ENCODE measurements at places on chromosomes 11 and 22.

GRCh38 chr11:103055221-103055890, 36.6 kb downstream of the DCUN1D5 start:
- DNase-seq: peak; percentile 68

DNA sequence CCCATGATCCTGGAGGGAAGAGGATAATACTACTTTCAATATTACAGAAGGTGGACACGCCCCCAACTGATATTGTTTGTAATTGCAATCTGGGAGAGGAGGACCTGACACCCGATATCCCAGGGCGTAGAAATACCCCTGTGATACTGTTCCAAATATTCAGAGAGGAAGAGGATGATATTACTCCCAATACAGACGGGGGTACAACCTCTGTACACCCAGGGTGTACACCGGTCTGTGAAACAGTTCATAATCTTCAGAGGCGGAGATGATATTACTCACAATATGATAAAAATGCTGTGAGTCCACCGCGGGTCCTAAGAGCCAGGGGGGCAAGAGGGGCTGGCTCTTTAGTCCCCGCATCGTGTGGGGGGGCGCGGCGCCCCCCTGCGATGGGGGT, 57.2 kb upstream of the ALDH3B2 start:
- DNase-seq: no peak

DNA sequence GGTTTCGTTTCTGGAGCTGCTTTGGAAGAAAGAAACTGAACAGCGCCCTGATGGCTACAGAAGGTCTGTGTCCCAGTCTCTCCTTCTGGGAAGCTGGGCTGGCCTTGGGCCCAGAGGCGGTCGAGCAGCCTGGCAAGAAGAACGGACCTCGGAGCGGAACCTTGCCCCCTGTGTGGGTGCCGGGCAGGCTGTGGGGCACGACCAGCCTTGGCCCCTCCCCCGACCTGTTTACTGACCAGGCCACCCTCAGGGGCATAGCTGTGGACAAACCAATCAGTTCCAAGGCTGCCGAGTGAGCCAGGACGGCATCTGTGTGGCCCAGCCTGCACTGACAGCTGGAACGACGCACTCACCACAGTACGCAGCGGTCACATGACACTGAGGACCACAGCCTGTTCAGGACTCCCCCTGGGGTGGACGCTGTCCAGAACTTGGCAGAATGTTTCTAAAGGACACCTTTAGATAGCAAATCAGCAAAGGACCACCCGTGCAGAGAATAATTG, 7.2 kb downstream of the PIM3 start:
- peak; percentile 44 for DNase-seq

DNA sequence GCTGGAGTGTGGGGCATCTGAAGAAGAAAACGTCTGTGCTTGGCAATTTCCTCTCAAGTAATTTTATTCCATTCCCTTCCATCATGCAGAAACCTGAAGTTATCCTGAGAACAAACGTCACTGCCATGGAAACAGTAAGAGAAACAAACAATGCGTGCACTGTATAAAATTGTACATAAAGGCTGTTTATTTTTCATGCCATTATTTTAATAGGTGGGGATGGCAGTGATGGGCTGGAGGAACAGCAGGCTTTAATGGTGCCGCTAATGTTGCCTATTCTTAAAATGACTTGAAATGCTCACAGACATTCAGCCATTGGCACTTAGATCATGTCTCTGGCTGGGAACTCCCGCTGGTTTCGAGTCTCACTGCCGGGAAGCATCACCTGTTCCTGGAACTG, 7.5 kb upstream of the SEZ6L start:
- DNase-seq: no peak

DNA sequence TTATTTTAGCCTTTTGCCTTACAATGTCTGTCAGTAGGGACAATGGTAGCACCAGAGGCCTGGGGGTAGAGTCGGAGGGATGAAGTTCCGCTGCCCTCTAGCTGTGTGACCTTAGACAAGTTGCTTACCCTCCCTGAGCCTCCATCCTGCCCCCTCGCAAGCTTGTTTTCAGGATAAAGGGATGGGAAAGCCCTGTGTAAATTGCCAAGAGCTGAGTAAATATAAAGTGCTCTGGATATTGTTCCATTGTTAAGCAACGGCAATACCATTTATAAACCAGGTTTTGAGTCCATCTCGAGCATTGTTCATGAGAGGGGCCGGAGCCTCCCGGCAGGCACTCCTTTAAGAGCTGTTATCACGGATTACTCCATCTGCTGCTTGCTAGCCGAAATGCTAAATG, 72.9 kb downstream of the ZBTB16 start:
- no peak for DNase-seq

DNA sequence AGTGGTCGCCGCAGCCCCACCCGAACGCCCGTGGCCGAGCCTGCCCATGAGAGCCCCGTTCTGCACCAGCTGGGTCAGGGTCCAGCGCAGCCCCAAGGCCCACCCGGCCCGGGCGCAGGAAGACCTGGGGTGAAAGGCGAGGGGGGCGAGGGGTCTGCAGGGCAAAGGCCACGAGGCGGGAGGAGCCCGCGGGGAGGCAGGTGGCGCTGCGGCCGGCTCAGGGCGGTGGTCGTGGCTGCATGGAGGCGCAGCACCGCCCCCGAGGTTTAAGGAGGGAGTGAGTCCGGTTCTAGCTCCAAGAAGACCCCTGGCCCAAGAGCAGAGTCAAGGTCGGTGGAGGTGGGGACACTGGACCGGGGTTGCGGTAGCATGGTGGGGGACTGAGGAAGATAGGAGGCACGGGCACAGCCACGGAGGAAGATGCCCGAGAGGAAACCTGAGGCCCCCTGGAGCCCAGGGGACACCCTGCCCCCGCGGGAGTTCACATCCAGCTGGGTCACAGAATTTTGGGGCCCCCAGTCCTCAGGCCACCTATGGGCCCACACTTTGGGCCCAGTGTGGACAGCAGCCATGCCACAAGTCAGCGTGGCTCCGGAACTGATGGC, 514 bp upstream of the HDAC10 start:
- no peak for DNase-seq

DNA sequence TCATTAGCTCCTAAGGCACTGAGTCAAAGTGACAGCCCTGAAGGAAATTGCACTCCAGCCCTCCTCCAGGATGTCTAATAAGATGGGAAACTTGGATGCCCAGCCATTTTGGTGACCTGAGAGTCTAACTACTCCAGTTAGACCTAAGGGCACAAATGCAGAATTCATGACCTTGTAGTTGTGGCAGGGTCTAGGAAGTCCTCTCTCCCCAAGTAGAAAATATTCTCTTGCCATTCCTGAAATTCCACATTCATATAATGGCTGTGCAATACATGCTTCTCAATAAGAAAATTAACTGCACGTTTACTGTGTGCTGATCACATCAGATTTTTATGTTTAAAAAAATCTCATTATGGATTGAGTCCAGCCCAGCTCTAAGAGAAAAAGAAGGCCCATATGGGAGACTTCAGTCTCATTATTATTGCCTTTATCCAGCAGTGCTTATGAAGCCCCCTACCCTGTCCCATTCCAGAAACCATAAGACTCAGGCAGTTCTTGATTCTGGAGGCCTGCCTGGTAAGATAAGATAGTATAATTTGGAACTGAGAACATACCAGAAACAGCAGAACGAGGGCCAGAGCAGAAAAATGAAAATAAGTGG, 133.7 kb upstream of the LDLRAD3 start:
- no peak for DNase-seq

DNA sequence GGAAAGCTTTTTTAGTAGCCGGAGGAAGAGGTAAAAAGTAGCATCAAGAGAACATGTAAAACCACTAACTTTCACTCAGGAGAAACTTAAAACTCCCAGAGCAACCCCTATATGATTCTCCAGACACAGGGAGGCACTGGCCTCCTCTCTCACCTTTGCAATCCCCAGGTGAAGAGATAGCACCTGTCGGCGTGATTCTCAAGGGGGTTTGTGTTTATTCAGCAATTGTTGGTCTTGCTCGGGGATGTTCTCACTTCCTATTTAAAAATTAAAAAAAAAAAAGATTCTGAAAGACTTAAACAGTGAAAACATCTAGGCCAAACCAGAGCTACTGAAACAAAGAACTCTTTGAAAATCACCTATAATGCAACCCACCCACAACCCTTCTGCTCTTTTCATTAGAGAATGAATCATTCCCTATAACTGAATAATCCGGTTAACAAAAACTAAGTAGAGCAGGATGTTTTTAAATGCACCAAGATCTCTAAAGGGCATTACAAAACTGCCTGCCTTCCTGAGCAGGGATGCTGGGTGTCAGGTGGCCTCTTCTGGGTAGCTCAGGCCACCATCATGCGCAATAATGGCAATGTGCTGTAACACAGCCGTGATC, 24.9 kb downstream of the DHCR7 start:
- no peak for DNase-seq

GRCh38 chr11:119908573-119908904, 179.5 kb upstream of the NECTIN1 start:
- DNase-seq: no peak

DNA sequence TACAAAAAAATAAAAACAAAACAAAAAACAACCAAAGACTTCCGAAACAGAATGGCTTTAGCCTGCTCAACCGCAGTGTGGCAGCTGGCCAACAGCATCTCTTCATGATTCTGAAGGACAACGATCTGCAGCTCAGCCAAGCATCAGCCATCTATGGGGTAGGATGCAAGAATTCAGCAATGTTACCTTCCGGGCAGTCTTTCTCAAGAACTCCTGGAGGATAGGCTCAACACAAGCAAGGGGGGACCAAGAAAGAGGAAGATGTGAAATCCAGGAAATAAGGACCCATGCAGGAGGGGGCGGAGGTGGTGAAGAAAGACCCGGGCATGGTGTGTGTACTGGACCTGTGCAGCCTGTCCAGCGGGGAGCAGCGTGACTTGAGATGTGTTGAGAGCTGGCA, 3.5 kb upstream of the TSPO start:
- no peak for DNase-seq

GRCh38 chr11:72970557-72971118, 156.4 kb downstream of the ATG16L2 start:
- no peak for DNase-seq

DNA sequence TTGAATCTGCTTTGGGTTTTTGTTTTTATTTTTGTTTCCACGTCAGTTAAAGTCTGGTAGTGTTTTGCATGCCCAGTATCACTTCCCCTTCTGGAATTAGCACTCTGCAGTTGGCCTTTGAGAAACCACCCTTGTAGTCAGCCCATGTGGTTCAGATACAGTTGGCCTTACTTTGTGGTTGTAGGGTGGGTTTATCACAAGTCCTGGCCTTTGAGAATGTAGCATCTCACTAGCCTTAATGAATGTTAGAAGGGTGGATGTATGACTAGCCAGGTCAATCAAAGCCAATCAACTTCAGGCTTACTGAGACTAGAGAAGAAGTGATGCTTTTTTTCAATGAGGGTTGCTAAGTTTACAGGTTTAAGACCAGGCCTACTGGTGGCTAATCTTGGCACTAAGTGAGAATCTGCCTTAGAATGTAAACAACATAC, 19.8 kb downstream of the ARL14EP start:
- peak; percentile 4 for DNase-seq

DNA sequence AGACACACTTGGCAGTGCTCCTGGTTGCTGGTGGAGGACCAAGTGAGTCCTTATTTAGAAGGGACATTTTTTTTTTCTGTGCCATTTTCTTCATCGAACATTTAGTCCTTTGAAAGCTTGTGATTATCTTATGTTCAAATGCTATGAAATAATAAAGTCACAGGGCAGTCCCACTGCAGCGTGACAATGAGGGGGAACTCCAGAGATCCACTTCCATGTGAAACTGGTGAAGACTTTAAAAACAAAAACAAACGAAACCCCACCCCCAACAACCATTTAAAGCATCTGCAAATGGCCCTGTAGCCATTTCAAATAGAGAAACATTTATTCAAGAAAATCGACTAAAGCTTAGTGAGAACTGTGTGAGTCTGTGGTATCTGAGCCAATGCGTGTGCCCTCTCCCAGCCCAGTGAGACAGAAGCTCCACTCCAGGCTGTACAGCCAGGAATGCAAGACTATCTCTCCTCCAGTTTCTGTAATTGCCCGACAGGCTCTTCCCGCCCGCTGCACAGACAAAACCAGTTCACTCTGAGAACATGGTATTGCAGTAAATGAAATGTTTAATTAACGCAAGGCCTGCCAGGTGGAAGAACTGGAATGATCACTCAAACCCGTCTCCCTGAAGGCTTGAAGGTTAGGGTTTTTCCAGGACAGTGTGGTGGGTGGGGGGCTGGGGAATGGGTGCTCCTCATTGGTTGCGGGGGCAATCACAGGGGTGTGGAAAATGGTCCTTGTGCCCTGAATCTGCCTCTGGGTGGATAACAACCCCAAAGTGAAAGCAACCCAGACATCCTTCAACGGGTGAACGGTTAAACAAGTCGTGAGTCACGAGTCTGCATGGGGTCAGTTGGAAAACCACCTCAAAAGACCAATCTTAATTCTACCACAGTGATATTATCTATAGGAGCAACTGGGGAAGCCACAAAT, 8.4 kb downstream of the KRTAP5-6 start:
- no peak for DNase-seq

Measured in midbrain (tissue), 1 donor.